ENCODE measurements at places on chromosomes 7 and 10.
A peak's percentile ranks its signal among the peaks of the same experiment; 100 is the strongest.

DNA sequence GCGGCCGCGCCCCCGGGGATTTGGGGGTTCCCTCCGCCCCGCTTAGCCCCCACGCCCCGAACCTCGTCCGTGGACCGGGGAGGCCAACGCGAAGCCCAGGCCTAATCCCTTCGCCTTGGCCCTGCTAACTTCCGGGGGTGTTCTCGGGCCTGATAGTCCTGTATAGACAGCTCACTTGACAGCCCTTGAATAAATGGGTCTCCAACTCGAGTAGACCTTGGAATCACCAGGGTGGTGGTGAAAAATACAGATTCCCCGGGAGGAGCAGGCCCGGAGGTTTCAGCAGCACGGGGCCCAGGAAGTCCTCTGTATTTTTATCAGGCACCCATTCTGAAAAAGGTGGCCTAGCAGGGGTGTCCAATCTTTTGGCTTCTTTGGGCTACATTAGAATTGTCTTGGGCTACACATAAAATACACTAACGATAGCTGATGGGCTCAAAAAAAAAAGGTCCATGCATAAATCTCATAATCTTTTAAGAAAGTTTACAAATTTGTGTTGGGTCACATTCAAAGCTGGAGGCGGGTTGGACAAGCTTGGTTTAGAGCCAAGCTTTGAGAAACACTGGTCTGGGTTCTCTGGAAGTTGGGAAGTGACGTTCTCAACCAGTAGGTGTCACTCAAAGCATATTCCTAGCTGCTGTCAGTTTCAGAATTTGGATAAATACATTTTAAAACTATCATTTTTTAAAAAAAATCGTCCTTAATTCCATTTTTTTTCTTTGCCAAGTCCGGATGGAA lies 221.7 kb downstream of the PHTF2 start:
- peak; percentile 41 for DNase-seq

DNA sequence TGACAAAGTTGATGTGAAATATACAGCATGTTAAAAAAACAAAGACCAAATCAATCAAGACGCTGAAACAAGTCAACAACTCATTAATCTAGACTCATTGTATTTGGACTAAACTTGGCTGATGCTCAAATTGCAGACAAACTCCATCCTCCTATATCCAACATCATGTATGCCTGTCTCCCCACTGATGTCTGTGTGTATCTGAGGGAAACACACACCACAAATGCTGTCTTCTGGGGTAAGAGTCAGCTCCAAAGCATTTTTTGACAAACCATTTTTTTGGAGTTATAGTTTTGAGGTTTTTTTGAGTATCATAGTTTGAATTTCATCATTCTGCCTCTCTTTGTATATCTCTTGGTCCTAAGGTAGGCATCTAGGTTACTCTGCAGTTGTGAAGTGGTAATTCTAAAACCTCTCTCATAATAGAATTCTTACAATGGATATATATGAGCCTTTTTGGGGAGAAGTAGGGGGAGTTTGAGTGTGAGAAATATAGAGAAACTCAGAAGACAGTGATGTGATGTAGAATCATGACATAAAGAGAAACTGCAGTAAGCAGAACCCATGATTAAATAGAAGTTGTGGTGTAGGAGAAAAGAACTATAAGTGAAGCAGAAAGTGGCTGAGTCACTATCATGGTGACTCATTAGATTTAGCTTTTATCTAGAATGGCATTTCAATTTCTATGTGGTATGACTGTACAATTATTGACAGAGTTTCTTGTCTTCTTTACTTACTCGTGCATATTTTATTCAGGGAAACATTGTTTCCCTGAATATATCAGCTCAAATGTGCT lies 1531.1 kb upstream of the LRRTM3 start:
- DNase-seq = no peak

DNA sequence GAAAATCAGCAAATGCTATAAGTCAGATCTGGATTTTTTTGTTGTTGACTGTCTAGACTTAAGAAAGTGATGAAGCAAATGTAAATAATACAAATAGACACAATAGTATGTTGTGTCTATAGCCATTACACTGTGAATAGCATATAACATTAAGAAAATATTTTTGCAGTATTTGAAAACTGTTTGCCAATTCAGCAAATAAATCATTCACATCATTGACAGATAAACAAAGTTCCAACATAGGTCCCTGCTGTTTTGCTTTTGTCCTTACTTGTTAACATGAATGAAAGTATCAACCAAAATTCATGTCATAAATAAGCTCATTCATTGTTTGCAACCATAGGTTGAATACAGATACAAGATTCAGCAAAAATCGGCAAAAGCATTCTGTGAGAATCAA lies 200.5 kb downstream of the KIF20B start:
- DNase-seq = no peak

- DNase-seq = no peak
Observed at GRCh38 chr10:21401196-21401595, 124.3 kb downstream of the SKIDA1 start.

DNA sequence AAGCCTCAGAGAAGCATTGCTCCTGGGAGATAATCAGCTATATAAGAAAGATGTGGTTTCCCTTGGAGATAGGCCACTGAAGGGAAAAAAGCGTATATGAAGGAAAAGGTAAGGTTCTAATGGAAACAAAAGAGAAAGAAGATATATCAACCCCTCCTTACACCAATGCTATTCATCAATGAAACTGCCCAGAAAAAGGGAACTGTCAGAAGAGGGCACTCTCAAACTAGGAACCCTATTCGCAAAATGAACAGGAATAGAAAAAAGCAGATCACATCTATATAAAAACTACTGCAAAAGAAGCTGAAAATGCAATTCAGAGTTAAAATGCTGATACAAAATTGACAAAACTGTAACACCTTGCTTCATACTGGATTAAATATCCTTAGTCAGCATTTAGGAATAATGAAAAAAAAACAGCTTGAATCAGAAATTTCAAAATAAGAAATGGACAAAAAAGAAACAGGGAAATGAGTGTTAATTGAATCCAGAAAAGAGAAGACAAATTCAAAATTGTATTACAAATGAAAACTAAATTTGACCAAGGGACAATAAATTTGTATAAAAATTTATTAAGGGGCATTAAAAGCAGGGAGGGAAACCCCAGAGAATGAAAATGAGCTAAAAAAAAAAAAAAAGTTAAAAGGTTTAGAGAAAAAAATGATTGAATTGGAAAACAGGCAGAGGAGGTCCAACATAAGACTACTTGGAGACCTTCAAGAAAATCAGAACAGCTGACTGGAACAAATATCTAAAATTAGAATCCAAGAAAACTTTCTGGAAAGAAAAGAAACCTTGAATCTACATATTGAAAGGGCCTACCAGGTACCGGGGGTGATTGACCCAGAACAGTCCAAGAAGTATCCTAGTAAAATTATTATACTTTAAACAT lies 17.9 kb downstream of the NHLRC2 start:
- no peak for DNase-seq

DNA sequence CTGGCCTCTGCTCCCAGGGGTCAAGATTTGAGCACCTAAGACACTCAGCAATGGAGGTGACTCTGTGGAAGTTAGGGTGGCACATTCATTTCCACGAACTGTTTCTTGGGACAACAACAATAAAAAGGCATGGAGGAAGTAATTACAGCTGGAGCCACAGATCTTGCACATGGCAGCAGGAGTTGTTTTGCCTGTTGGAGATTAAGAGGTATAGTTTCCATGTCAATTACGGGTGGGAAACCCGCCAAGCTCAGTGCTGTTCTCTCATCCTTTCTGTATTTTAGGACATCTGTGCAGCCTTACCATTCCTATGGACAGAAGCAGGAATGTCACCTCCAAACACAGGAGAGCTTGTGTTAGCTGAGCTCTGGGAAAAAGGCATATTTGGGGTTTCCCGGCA lies 201.2 kb downstream of the SNX10 start:
- no peak for DNase-seq

DNA sequence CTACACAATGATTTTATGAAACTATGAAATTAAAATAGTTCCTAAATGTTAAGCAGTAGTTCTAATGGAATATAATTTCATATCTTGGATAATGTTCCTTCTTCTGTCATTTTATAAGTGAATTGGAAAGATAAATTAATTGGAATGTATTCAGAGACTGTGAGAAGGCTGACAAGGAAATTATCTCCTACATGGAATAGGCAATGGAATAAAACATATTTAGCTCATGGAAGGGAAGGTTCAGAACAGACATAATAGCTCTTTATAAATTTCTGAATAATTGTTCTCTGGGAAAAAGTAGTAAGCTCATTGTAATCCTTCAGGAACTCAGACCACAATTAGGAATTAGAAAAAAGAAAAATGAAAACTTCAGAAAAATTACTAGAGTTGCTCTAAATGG lies 1172.3 kb upstream of the SORCS1 start:
- no peak for DNase-seq

GRCh38 chr10:14024329-14025202 lies 306.2 kb downstream of the FRMD4A start:
- no peak for DNase-seq

GRCh38 chr7:25615593-25615992 lies 387.3 kb upstream of the NPVF start:
- DNase-seq = no peak

GRCh38 chr7:22348379-22348778 lies 8.6 kb downstream of the RAPGEF5 start:
- DNase-seq = no peak

DNA sequence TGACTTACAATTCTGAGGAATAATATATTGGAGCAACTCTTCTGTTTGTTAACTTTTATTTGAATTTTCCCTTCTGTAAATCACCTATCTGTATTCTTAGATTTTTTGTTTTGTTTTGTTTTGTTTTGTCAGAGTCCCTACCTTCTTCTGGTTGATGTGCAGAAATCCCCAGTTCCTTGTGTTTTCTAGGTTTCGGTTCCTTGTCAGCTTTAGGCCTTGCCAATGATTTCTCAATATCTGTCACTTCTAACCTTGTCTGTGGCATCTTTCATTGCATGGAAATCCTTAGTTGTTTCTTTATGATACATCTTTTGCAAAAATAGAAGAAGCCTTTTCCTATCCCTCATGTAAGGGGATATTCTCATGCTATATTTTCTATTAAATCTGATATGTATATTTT lies 21.7 kb upstream of the ST8SIA6 start:
- DNase-seq = no peak

DNA sequence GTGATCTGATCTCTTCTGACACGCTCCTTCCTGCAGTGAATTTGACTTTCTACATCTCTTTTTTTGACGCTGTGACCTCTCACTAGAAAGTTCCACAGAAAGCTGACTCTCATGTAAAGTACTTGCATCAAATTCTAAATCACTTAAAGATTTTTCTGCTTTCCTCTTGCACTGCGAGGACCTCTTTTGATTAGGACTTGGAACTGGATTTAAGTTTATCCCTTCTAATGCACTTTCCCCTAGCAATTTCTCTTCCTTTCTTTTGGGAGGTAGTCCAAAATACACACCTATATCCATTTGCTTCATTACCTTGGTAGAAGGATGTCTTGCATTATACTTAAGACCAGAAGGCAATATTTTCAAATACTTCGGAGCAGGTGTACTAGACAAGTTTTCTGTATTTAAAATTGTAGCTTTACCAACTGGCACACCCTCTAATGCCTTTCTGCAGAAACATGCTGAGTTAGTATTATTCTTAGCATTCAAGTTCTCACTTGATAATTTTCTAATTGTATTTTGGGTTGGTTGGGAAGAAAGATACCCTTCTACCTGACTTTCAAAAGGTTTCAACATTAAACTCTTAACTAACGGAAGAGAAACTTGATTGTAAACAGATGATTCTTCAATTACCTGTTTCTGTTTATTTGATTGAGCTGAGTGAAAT lies 4.6 kb downstream of the DCLRE1A start:
- no peak for DNase-seq

GRCh38 chr7:33201821-33202220 lies 72.5 kb downstream of the BBS9 start:
- DNase-seq = no peak

DNA sequence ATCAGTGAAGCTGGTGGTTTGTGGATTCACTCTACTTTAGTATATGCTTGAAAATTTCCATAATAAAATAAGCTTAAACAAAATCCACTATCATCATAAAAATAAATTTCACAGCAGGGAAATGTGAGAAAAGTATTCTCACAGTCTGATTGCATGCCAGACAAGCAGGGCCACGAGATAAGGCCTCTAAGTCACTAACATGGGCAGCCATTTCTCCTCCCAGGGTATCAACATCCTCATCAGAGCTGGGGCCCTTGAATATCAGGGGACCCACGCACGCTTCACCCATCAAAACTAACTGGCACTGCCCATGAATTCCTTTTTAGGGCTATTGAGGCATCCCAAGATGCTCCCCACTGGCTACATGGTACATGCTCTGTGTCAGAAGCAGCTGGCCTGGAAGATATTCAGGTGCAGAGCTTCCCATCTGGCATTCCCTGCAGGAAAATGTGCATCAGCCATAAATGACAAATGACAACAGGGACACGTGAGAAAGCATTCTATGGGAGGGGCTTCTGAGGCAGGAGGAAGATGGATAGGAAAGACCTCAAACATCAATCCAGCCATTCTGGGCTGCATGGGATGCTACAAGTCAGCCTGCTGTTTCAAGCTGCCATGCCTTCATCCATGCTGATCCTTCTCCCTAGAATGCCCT lies 17.4 kb downstream of the CCDC6 start:
- no peak for DNase-seq

GRCh38 chr10:47378183-47378510 lies 5.9 kb downstream of the ZNF488 start:
- no peak for DNase-seq

DNA sequence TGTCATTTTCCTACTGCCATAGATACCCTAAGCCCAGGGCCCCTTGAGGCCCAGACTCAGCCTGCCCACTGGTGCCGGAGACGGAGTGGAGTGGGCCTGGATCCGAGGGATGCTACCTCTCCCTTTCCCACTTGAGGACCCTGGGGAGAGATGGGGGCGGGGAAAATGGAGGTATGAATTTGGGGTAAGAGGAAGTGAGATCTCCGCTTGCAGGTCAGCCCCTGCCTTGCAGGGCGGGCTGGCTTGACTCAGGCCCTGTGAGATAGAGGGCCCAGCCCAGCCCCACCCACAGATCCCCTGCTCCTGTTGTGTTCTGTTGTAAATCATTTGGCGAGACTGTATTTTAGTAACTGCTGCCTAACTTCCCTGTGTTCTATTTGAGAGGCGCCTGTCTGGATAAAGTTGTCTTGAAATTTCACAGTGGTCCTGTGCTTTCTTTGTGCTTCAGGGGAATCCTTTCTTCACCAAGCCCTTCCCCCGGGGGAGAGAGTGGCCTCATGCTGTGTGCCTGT lies 13.2 kb downstream of the YKT6 start:
- DNase-seq = no peak

DNA sequence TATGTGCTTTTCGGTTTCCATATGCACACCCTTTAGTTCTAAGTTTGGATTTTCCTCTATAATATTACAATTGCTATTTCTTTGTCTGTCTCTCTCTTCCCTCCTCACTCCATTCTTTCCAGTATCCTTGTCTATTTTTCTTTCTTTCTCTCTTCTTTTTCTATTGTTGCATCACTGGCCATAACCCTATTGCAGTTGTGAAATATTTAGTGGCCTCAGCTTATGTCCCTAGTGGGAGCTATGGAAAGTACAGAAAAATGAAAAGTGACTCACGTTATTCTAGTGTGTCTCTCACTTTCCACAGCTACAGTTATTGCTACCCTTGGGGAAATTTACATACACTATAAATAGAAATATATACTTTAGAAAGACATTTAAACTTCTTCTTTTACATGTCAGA lies 59.1 kb downstream of the CNTNAP2 start:
- no peak for DNase-seq
